ENCODE measurements at places on chromosomes 3 and 15. TPM values are rescaled to one million over a fixed set of nuclear protein-coding genes. Genes with fewer than 3 reads are reported as not detected.
A peak's percentile ranks its signal among the peaks of the same experiment; 100 is the strongest.

The NFKBIZ gene
- 15.9 TPM for total RNA-seq

The UROC1 gene
- total RNA-seq, result not detected

The MASP1 gene
- not detected for total RNA-seq

The CAPN3 gene
- 3.8 TPM for total RNA-seq

DNA sequence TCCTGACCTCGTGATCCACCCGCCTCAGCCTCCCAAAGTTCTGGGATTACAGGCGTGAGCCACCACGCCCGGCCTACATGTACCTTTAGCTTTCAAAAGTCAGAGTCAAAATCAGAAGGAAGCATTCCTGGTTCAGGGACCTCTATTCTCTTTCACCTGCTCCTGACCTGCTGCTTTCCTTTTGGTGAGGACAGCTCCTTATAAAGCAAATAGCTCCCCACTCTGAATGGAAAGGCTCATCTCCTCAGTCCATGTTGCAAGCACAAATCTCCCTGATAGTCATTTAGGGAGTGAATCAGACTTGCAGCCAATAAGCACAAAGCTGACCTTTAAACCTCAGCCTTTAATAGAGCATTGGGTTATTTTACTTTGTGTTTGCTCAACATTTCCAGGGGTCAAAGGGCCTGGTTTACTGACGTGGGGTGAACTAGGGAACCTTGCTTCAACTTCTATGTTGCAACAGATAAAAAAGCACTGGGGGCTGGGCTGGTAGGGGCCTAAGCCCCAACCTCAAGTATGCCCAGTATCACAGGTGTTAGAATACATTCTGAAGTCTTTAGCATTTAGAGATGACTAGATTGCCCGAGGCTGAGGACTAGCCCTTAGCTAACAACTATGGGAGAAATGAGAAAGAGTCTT lies 43.1 kb downstream of the THRB start:
- DNase-seq, result peak; percentile 35

GRCh38 chr15:40192942-40193341 lies 32.1 kb downstream of the BUB1B start:
- no peak for DNase-seq

DNA sequence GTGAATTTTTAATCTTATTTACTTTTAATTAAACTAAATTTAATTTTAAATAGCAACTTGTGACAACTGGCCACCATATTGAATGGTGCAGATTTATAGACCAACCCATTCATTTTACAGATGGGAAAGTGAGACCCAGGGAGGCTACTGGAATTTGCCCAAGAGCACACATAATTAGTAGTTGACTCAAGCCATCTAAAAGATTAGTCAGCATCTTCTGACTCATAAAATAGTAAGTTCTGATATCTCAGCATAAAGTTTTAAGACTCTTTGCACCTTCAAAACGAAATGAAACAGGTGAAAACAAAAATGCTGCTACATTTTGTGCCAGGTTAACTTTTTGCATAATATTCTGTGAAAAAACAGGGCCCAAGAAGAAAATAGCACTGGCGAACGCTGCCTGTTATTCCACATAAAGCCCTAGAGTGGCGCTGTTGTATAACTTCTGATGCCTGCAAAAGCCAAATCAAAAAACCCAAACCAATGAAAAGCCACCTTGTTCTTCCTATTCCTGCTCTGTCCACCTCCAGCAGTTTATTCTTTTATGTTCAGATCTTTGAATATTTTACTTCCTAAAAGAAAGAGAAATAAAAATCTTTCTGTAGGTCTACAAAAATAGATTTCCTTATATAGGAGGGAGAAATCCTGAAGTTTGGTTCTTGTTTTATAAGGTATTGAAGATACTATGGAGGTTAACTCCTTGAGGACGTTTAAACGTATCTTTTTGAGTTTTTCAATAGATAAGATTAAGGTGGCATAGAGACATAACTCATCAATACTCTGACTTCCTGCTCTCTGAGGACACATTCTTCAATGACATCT lies 62.8 kb downstream of the OTOL1 start:
- DNase-seq, result peak; percentile 12

DNA sequence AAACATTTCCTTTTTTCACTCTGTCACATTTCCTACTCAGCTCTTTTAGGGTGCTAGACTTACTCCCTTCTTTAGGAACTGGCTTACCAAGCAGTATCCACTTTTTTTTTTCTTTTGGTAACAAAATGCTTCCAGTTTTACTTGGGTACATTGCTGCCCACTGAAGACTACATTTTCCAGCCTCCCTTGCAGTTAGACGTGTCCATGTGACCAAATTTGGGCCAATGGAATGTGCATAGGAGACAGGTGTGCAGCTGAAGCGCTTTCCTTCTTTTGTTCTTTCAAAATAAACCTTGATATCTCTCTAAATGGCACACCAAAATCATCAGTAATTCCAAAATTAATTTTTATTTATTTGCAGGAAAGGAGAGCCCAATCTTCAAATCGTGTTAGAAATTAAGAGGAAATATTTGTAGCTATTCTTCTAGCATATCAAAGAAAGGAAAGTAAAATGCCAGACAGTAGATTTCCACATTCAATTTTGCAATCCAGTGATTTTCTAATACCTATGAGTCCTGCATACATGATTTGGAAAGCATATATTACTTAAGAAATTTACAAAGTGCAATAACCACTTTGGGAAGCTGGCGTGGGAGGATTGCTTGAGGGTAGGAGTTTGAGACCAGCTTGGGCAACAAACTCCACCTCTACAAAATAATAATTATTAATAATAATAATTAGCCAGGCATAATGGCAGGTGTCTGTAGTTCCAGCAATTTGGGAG lies 422.0 kb upstream of the FRG2C start:
- DNase-seq, result no peak

DNA sequence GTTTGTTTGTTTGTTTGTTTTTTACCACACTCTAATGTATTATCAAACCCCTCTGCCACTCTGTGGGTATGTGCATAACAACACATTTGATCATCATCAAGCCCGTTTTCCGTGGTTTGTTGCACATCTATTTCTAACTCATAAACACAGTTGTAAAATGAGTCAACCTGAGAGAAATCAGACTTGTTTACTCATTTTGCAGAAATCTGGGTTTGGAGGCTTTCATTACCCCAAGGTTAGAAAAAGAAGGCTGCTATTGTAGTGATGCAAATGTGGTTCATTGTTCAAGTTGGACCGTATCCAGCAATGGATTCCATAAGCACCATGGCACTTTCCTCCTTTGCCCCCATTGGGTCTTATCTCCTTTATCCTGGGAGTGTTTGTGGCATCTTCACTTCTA lies 353.2 kb upstream of the SOX2 start:
- DNase-seq, result peak; percentile 23
